ENCODE measurements at places on chromosomes 12 and 14.

DNA sequence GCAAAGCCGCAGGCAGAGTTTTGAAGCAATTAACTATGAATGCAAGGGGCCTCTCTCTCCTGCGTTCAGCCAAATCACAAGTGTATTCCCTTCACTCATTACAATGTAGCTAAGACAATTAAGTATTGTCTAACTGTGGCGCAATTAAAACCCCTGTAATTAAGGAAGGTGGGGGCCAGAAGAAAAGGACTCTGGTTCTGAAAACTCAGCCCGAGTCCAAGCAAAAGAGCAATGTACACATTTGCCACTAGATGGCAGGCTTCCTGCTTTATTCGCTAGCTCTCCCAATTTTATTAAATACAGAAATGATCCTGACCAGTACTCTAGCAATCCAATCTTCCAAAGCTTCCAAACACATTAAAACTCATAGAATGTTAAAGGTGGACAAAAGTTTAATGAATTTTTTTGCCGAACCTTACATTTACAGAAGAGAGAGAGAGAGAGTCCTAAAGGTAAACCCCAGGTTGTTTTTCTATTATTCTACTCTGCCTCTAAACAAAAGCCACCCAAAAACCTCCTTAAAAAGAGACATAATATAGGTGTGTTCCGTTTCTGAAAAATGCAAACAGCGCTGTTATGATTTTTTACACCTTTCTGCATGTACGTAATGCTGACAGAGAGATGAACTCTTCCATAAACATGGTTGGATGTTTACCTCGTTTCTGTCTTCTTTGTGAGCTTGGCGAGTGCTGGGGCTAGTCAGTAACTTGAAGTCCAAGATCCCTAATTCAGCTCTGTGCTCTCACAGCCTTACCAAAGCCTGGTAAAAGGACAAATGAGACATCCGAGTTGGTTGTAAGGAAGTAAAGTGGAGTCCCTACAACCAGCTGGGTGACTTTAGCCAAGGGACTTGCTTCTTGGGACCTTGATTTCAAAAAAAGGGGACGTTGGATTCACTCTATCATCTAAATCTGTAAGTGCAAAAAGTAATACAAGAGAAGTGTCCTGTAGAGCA lies 50.9 kb upstream of the VASH1 start:
- peak; percentile 31 for DNase-seq

- no peak for DNase-seq
Measured at GRCh38 chr12:121796855-121797751, 3.6 kb upstream of the RHOF start.

DNA sequence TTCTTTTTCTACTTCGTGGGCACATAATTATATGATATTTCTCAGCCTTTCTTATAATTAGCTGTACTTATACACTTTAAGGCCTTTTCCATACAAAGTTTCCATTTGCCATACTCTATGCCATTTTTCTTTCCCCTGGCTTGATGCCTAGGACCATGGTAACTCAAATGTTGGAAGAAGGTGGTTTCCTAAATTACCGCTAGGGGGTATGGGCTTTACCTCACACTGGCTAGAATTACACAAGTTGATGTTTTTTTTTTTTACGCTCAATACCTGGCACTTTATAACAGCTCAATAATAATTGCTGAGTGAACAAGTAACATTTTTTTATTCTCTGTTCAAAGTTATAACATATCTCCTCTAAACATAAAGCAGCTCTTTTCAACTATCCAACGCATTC lies 306.8 kb upstream of the LRFN5 start:
- DNase-seq: no peak

DNA sequence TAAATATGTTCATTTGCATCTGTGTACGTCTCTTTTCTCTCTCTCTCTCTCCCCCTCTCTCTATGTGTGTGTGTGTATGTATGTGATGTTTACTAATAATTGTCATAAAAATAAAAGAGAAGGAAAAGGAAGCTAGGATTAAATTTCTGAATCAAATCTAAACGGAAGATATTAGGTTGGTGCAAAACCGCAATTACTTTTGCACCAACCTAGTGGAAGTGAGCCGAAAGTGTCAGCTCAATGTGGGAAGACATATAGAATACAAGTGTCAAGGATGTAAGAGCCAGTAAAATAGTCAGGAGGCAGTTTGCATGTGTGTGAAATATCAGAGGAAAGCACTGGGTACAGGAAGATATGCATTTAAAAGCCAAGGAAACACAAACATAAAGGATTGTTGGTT lies 18.5 kb upstream of the OR4K17 start:
- no peak for DNase-seq

DNA sequence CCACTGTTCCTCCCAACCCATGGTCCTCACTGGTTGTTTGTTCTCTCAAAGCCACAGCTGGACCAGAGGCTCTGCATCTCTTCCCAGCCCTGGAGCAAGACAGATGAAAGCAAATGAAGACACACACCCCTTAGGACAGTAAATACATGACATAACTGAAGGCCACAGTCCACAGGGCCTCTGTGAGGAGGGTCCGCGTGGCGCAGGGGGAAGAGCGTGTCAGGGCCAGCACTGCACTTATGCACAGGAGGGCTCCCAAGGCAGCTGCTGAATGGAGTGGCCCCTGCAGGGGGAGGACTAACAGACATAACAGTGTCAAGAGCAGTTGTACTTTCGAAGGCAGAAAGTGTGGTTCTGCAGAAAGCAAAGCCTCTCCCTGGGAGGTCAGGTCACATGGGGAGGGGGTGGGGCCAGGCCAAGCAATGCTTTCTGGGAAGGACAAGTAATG lies 79.9 kb downstream of the CHGA start:
- no peak for DNase-seq

DNA sequence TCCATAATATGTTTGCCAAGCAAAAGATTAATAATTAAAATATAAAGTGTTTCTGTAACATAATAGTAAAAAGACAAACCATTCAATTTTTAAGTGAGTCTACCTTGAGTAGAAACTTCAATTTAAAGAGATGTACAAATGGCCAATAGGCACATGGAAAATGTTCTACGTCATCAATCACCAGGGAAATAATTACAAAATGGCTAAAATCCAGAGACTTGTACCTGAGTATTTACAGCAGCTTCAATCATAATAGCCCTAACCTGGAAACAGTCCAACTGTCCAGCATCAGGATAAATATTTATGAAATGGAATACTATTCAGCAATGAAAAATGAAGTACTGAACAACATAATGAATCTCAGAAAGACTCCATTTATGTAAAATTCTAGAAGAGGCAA lies 95.5 kb upstream of the FAR2 start:
- DNase-seq: no peak

GRCh38 chr14:50360851-50361250 lies 35.8 kb downstream of the CDKL1 start:
- DNase-seq: no peak

DNA sequence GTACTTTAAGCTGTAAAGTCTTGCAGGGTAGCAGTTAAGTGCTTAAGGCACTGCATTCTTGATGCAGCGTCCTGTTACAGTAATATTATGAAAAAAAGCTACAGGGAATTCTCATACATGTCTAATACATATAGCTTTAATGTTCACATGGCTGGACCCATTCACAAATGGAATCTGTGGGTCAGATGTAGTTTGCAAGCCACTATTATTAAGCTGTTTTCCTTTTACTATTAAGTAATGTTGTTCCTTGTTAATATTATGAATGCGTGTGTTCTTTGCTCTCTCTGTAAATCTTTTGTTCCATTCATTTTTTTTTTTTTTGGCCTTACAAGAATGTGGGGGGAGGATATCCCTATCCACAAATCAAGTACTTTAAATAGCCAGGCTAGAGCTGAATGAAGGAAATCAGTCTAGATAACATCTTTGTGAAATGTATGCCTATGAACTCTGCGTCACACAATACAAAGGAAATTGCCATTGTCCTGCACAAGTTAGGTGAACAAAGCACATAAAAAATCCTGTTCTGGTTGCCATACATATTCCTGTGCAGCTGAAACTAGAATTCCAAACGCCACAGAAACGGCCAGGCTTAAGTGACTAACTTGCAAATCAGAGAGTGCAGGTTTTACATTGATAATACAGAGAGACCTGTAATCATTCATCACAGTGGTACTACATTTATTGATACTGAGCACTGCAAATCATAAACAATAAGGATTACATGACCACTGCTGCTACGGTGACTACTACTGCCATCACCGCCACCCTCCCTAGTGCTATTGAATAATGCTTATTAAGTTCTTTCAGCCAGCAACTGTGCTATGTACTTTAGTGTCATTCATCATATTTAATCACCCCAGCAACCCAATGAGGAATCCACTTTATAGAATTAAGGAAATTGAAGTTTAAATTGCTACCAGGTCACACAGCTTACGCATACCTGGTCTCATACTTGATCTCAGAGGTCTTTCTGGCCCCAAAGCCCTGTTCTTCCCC lies 111.9 kb downstream of the HMGA2 start:
- no peak for DNase-seq

DNA sequence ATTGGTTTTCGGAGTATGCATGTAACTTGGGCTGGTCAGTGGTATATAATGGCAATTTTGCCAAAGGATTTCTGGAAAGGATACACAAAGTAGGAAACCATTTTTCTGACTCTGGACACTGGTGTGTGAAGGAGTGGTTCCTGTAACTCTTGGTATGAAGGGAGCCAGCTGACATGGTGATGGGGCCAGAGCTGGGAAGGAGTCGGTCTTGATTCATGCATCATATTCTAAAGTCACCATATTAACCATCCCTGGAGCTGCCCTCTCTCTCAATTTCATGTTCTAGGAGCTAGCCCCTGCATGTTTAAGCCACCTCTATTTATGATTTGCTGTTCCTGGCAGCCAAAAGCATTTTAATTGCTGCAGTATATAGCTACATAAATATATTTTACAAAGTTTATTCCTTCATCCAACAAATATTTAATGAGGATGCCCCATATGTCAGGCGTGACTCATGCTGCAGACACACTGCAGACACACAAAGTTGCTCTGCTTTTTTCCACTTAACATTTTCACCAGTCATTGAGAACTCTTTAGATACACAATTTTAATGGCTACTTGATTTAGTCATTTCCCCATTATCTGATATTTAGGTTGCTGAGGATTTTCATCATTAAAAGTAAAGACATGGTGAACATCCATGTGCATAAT lies 78.7 kb upstream of the PSMC1 start:
- no peak for DNase-seq

DNA sequence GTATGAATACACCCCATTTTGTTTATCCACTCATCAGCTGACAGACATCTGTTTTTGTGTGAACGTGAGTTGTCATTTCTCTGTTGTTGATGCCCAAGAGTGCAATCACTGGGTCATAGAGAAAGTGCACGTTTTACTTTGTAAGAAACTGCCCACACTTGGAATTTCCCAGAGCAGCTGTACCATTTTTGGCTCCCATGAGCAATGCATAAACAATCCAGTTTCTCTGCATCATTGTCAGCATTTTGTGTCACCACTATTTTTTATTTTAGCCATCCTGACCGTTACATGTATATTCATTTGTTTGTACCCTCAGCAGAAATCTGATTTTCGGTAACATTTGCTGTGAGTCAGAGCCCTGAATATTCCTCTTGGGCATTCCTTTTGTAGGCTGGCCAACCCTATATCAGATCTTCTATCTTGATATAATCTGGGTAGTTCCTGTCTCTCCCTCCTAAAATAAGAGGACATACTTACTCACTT lies 62.7 kb downstream of the RBM19 start:
- no peak for DNase-seq

DNA sequence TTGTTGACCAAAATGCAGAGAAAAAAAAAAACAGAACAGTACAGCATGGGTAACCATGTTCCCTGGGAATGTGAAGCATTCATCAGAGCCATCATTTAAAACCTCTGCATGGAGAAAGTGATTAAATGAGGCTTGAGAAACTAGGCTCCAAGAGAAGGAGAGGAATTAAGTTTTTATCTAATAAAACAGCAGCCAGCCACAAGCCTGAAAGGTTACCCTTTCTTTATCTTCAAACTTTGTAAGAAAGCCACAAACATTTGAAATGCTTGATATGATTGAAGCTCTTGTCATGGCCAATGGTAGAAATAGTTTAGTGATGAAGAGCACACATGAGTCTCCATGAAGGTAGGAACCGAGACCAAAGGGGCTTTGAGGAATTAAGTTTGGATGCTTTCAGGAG lies 144.9 kb upstream of the SYT1 start:
- DNase-seq: no peak

GRCh38 chr12:95446506-95446900 lies 27.4 kb upstream of the METAP2 start:
- DNase-seq: no peak

- no peak for DNase-seq
Measured at GRCh38 chr12:92237762-92238523, 92.3 kb upstream of the BTG1 start.

- DNase-seq: no peak
Measured at GRCh38 chr12:107557026-107557425, 128.6 kb upstream of the PWP1 start.

DNA sequence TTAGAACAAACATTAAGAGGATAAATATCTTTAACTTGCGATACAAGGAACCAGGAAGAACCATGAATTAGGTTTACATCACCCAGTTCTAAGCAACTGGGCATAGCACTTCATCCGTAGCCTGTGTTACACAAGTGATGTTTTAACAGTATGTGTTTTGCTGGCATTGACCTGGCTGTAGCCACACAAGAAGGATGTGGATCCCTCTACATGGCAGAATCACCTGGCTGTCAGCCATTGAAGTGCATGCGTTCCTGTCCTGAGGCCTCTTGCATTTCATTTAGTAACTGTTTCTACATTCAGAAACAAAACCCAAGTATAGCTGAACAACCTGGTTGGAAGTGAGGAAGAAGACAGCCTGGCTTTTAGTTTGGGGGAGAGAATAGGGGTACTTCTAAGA lies 72.2 kb downstream of the TGFB3 start:
- no peak for DNase-seq

DNA sequence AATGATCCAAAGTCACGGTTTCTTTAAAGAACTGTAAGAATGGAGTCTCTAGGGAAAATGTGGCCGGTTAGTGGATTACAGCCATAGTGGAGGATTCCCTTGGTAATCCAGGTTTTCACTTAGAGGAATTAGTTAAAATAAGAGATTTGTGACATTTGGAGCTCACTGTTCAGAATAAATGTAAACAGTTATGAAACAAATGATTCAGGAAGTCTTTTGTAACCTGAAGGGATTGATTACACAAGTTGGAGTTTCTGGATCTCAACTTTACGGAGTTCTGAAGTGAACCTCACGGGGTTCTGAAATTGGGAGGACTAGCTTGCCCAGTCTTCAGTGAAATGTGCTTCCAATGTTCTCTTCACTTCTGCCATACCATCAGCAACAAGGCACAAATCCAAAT lies 234.4 kb upstream of the FKBP4 start:
- DNase-seq: no peak

- no peak for DNase-seq
Measured at GRCh38 chr12:116133636-116134214, 143.8 kb downstream of the MED13L start.

DNA sequence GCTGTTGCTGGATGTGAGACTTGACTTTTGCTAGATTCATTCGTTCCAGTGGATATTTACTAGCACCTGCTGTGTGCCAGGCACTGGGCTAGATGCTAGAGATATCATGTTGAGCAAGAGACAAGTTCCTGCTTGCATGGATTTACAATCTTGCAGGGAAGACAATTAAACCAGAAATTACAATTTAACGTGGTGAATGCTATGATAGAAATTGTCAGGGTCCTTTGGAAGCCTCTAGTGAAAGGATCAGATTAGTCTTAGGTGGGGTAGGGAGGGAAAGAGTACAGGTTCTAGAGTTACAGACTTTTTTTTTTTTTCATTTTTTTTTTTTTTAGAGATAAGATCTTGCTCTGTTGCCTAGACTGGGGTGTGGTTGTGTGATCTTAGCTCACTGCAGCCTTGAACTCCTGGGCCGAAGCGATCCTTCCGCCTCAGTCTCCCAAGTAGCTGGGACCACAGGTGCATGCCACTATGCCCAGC lies 36.7 kb downstream of the SPATS2 start:
- DNase-seq: peak; percentile 5

GRCh38 chr14:71497645-71498086 lies 434.6 kb upstream of the RGS6 start:
- DNase-seq: no peak
